ENCODE measurements at places on chromosomes 3 and 15.

DNA sequence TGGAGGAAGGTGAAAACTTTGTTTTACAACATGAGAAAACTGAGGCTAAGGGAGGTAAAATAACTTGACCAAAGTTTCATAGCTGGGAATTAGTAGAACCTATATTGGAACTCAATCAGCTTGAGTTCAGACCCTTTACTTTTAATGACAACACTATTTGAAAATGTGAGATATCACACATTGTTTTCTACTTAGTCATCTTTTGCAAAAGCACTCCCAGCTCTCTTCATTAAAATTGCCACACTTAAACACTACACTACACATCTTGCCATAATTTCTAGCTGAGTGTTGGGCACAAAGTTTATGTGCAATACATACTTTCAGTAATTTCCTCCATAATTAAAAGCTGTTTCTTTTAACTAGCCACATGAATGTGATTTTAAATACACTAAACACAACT is 230.4 kb upstream of the DCBLD2 start:
- DNase-seq: no peak

- no peak for DNase-seq
Observed at GRCh38 chr15:83556754-83557153, 97.2 kb upstream of the ADAMTSL3 start.

GRCh38 chr3:95612611-95613010 is 1201.8 kb upstream of the EPHA6 start:
- no peak for DNase-seq

DNA sequence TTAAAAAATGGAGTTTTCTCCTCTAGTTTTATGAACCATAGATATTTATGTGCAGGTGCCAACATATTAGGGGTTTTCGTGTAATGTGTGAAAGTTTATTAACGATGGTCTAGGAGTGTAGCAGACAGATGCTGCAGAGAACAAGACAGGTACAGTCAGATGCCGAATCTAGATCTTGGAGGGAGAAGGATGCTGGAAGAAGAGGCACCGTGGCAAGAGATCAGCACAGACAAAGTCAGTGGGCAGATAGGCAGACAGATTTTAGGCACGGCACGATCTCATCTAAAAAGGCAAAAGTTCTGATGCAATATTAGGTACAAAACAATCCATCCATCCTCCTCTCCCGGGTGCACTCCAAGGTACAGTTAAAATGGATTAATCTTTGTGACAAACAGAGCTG is 161.6 kb downstream of the TIGIT start:
- DNase-seq: no peak

Data from effector CD8-positive, alpha-beta T cell (primary cell).